NCI-H2081 treated with DMSO at 0.1 percent for 48 hours (cell line): ENCODE measurements at places on chromosomes 1 and 21.
A peak's percentile ranks its signal among the peaks of the same experiment; 100 is the strongest.

DNA sequence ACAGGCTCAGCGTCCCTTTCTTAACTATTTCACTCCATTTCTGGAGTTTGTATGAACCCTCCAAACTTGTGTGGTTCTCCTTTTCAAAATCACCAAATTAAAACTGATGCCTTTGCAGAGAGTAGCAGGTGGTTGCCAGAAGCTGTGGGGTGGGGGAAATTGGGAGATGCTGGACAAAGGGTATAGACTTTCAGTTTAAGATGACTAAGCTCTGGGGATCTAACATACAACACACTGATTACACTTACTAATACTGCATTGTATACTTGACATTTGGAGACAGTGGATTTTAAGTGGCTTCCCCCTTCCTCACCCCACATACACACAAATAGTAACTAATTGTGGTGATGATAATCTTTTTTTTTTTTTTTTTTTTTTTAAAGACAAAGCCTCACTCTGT is 11.1 kb upstream of the SCYL3 start:
- DNase-seq: no peak

GRCh38 chr1:116766616-116767469 is 12.6 kb downstream of the CD2 start:
- no peak for DNase-seq

GRCh38 chr21:38488640-38489270 is 9.5 kb downstream of the ERG start:
- DNase-seq: no peak

- no peak for DNase-seq
Observed at GRCh38 chr1:46288485-46289133, 14.8 kb downstream of the LRRC41 start.

DNA sequence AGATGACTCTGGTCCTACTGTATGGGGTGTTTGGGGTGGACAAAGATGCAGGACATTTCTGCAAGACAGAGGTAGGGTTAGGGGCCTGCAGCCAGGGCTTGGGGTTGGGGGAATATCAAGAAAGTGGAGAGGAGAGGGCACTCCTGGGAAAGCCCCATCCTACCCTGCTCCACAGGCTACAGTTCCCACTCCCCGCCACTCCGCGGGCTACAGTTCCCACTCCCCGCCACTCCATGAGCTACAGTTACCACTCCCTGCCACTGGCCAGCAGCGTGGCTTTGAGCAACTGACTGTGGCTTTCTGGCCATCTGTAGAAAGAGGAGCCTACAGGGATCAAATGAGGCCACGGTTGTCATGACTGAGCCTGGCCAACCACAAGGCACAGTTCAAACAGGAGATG is 93.8 kb upstream of the GRIK3 start:
- no peak for DNase-seq

- no peak for DNase-seq
Observed at GRCh38 chr1:2413495-2414296, 1.3 kb upstream of the PEX10 start.

GRCh38 chr1:150718225-150718891 is 2.3 kb downstream of the HORMAD1 start:
- no peak for DNase-seq

GRCh38 chr1:14689996-14690615 is 91.6 kb downstream of the KAZN start:
- DNase-seq: no peak

- peak; percentile 73 for DNase-seq
Observed at GRCh38 chr1:235642011-235642942, 7.3 kb downstream of the GNG4 start.
